Activated CD4-positive, alpha-beta T cell treated with anti-CD3 and anti-CD28 coated beads for 4 hours (primary cell): ENCODE measurements at places on chromosomes 2 and 18.

GRCh38 chr2:9178110-9178903, 28.3 kb upstream of the ASAP2 start:
- no peak for DNase-seq

- DNase-seq, result no peak
These were observed 44.6 kb downstream of the BAZ2B start for GRCh38 chr2:159571540-159572260.

DNA sequence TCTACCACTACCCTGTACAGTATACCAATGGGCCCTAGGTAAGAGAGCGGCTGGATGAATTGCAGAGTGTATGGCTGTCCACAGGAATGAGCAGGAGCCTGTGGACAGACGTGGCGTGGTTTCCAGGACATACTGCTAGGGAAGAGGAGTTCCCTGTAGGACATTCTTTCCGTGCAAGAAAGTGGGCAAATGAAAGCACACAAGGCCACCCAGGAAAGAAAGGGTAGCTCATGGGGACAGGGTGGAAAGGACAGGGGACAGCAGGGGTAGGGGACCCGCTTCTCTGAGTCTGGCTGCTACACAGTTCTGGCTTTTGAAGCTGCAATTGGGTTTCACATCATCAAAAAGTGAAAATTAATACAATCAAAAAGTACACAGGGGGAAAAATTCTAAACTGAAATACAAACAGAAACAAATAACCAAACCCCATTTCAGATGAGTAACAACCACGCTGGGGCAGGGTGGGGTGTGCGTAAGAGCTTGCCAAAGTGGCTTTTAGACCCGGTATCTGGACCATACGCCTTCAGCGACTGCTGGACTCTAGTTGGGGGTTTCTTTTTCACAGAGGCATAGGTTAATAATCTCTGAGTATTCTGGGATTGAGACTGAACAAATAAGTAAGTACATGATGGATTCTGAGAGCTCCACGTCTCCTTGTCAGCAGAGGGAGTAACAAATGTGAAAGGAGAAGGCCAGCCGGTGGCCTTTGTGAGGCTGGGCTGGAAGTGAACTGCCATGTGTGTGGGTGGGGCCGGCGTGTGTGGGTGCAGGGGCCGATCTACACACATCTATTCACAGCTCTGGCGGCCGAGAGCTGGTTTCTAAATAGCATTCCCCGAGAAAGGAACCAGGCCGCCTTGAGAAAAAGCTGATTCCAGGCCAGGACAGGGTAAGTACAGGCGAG, 84.0 kb downstream of the HDAC4 start:
- no peak for DNase-seq

DNA sequence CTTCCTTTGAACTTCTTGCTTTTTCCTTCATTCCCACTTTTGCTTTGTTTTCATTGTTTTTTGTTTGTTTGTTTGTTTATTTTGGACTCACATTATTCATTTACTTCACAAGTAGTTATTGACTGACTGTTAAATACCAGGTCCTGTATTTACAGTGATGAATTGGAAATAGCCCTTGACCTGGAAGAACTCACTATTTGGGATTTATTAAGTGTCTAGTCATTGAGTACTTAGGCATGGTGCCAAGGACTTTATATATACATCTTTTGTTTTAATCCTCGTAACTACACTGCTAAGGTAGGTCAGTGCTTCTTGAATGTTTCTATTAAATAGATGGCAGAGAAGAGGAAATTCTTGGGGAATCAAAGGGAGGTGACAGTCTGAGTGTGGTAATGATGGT, 11.1 kb downstream of the SPOPL start:
- no peak for DNase-seq

GRCh38 chr2:67446491-67446911, 49.4 kb downstream of the ETAA1 start:
- no peak for DNase-seq

- DNase-seq, result no peak
These were observed 40.4 kb downstream of the SLC9A4 start for GRCh38 chr2:102513355-102513939.

- DNase-seq, result no peak
These were observed 126.9 kb upstream of the CTAGE1 start for GRCh38 chr18:22544626-22545025.

GRCh38 chr2:233837694-233838229, 16.6 kb downstream of the HJURP start:
- no peak for DNase-seq

DNA sequence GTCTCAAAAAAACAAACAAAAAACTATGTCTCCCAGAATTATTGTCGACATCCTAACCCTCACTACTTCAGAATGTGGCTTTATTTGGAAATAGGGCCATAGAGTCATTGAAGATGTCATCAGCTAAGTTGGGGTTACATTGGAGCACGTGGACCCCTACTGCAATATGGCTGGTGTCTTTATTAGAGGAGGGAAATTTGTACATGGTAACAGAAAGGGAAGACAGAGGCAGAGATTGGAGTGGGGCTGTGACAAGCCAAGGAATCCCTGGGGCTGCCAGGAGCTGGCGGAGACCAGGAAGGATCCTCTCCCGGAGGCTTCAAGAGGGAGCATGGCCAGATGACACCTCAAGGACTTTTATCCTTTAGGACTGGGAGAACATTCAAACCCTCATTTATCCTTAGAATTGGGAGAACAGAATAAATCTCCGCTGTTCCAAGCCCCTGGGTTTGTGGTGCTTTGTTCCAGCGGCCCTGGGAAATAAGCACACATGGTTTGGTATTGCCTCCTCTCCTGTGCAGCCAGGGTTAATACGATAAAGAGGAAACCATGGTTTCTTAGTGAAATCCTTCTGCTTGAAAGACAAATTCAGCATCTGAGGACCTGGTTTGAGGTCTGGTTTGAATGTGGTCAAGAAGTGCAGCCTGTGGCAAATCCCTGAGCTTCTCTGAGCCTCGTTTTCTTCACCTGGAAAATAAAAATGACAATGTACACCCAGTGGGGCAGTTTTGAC, 184.7 kb downstream of the MYCN start:
- DNase-seq, result no peak

- DNase-seq, result no peak
These were observed 5.7 kb downstream of the ITGB6 start for GRCh38 chr2:160194351-160194750.

DNA sequence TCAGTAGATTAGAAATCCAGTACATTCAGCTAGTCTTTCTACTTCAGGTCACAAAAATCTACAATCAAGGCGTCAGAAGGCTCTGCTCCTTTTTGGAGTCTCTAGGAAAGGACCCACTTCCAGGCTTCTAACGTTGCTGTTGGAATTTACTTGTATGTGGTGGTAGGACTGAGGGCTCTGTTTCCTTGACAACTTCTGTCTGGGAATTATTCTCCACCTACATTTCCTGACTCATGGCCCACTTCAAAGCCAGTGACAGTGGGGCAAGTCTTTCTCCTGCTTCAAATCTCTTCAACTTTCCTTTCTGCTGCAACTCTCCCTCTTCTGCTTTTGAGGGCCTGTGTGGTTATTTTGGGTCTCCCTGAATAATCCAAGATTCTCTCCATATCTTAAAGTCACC, 10.4 kb upstream of the TMX3 start:
- no peak for DNase-seq

- no peak for DNase-seq
These were observed 294.3 kb downstream of the KCNJ3 start for GRCh38 chr2:154992826-154993225.

- no peak for DNase-seq
These were observed 129.5 kb upstream of the ID2 start for GRCh38 chr2:8552293-8552801.

GRCh38 chr18:42583283-42583731, 532.2 kb downstream of the RIT2 start:
- no peak for DNase-seq

DNA sequence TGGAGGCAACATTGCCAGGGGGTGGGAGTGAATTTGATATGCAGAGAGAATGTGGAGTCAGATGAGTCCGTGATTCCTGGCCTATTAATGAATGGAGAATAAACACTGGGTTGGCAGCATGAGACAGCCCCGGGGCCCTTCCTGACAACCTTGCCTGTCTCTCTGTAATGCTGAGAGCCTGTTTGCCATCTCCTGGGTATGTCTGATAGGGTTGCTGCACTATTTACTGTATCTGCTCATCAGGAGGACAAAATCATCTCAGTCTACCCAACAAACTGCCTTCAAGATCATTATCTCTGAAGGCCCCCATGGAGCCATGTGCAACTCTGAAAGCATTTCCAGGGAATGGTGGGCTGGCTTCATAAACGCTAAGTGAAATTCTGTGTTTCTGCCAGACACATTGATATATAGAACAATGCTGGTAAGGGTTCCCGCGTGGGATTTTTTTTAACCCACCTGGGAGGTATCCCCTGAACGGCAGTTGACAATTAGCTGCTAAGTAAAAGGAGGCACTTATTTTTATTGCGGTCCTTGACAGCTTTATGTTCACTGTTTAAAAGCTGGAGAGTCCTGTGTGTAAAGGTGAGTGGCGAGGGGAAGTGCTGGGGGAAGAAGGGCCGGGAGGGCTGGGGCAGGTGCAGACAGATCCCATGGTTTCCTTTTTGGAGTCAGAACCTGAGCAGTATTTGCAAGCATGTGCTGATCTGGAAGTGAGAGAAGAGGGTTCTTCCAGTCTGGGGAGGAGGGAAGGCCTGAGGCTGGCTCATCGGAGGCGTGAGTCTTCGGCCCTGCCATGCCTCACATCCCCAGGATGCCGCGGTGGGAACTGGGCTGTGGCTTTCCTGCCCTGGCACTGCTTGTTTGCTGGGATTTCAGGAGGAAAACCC, 64.8 kb downstream of the ARHGAP25 start:
- no peak for DNase-seq

- DNase-seq, result no peak
These were observed 87.4 kb upstream of the CAPN13 start for GRCh38 chr2:30894498-30895119.

- no peak for DNase-seq
These were observed 29.7 kb downstream of the ST8SIA5 start for GRCh38 chr18:46727177-46727576.

- DNase-seq, result no peak
These were observed 244.9 kb downstream of the ETAA1 start for GRCh38 chr2:67642046-67642382.

- no peak for DNase-seq
These were observed 25.2 kb downstream of the HRH4 start for GRCh38 chr18:24485681-24486080.

- no peak for DNase-seq
These were observed 264.3 kb downstream of the KLHL29 start for GRCh38 chr2:23649303-23649702.

GRCh38 chr2:158688721-158689120, 106.4 kb upstream of the DAPL1 start:
- DNase-seq, result no peak

GRCh38 chr2:239015218-239015900, 167.5 kb downstream of the TWIST2 start:
- DNase-seq, result no peak

GRCh38 chr2:61562615-61563014, 24.5 kb upstream of the XPO1 start:
- no peak for DNase-seq

DNA sequence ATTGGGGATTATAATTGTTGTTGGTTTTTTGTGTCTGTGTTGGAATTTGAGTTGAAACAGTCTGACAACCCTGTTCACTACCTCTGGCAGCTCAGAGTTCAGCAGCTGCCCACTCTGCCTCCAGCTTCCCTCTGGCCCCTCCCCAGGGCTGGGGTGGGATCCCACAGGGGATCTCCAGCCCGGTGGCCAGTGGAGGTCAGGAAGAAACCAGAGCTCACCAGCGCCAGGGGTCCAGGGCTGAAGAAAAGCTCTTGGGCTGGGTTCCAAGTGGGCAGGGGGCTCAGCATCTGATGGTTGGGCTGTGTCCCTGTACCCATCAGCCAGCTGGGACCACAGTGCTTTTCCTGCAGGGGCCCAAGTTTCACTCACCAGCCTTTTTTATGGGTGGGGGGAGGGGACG, 16.5 kb upstream of the NCL start:
- no peak for DNase-seq

DNA sequence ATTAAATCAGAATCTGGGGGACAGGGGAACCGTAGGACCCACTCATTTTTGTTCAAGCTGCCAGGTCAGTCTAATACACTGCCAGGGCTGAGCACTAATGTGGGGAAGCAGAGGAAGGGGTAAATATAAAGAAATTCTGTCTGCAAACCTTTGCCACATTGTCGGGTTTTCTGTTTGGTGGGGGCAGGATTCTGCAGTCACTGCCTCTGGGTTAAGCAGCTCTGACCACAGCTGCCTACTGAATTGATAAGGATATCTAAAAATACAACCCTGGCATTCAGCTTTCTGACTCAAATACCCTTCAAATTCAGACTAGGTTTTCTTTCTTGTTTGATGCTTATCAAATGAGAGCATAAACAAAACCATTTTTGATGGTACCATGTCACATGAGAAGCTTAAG, 6.0 kb downstream of the DNER start:
- DNase-seq, result no peak

DNA sequence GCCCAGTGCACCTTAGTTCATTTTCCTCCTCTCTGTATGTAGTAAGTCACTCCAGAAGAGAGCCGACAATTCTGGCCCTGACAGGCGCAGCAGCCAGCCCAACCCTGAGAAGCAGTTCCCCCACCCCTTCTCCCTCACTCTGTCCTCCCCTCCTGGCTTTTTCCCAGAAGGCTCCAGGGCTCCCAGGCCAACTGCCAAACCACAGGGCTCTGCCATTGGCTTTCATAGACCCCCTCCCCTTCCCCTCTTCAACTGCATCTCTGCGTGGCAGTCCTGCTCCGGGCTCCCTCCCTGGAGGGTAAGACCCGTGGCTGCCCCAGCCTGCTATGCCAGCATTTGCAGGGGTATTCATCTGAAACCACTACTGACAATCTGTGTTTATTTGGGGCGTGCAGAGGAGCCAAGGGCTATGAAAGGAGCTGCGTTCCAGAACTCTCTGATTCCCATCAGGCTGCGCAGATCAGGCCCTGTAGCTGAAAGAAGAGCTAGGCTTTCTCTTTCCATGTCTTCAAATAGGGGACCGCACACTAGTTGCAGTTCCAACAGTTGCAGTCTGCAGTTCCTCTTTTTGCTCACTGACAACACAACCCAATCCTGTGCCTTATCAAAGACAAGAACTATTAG, 388.6 kb upstream of the TNP1 start:
- no peak for DNase-seq

DNA sequence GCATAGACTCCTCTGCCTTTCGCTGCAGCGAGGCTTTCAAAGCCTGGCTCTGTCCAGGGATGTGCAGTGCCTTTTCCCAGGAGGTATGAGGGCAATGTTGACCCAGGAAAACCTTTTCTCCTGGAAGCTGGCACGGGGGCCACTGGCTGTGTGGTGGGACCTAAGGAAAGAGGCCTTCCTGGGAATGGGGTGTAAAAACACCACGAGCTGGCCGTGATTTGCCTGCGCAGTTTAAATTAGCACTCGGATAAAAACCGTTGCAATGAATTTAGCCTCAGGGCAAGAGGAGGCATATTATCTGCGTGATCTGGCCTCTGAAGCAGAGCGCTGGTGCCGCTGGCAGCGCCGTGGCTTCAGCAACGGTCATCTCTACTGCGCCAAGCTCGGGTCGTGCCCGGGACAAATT, 3.0 kb downstream of the OSR1 start:
- DNase-seq, result no peak

GRCh38 chr2:98078701-98079100, 8.3 kb upstream of the VWA3B start:
- DNase-seq, result no peak

- DNase-seq, result no peak
These were observed 191.9 kb upstream of the CHAC2 start for GRCh38 chr2:53575721-53576124.
